ENCODE measurements at places on chromosomes 5 and 9.

DNA sequence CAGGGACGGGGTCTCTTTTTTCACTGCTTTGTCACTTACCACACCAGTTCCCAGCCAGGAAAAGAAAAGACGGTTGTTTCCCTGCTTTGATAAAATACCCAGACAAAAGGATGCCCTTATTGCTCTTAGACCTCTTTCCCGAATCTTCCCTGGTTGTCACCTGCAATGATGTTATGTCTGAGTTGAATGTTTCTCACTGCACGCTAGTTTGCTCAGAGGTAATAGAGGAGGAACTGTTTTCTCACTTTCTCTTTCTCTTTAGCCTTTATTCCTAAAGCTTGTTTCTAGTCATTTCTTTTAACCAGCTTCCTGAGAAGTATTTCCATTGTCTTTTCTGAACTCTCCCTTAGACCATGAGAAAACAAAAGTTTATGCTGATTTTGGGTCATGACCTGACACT, 32.9 kb downstream of the ACER2 start:
- no peak for DNase-seq

- no peak for DNase-seq
These were observed 154.7 kb downstream of the ZDHHC21 start for GRCh38 chr9:14538526-14538925.

- DNase-seq = no peak
These were observed 5.2 kb downstream of the HAPLN1 start for GRCh38 chr5:83715236-83716065.

GRCh38 chr5:127088251-127088650, 14.9 kb upstream of the C5orf63 start:
- no peak for DNase-seq

DNA sequence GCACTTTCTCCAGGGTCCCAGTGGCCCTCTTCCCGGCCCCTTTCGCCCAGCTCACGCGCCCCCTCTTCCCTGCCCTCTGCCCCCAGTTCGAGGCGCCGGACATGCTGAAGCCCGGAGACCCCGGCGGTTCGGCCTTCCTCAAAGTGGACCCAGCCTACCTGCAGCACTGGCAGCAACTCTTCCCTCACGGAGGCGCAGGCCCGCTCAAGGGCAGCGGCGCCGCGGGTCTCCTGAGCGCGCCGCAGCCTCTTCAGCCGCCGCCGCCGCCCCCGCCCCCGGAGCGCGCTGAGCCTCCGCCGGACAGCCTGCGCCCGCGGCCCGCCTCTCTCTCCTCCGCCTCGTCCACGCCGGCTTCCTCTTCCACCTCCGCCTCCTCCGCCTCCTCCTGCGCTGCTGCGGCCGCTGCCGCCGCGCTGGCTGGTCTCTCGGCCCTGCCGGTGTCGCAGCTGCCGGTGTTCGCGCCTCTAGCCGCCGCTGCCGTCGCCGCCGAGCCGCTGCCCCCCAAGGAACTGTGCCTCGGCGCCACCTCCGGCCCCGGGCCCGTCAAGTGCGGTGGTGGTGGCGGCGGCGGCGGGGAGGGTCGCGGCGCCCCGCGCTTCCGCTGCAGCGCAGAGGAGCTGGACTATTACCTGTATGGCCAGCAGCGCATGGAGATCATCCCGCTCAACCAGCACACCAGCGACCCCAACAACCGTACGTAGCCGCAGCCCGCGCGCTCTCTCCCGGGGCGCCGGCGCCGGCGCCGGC, 1.0 kb downstream of the PRDM6 start:
- no peak for DNase-seq

DNA sequence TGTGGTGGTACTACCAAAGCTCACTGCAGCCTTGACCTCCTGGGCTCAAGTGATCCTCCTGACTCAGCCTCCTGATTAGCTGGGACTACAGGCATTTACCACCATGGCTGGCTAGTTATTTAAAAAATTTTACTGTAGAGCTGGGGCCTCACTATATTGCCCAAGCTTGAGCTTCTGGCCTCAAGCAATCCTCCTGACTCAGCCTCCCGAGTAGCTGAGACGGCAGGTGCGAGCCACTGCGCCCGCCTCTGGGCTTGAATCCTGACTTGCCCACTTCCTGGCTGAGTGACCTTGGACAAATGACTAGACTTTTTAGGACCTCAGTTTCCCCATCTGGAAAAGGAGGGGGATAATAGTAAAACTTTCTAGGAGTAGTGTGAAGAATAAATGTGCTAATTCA, 32.1 kb downstream of the NCS1 start:
- no peak for DNase-seq

DNA sequence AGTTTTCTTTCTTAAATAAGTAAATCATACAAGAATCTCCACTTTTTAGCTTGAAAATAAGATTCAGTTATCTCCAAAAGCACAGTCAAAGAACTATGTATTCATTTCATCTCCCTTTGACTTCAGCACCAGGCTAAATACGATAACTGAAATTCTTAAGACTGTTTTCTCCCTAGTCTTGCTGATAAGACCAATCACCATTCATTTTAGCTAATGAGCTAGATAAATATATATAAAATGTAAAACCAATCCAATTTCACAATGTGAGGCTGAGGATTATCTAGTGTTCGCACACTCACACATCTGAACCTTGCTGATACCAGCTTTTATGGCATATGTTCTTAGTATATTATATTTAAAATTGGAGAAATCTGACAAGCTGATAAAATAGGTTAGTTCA, 17.3 kb upstream of the ZNF622 start:
- no peak for DNase-seq

GRCh38 chr9:94961870-94962269, 235.4 kb downstream of the AOPEP start:
- no peak for DNase-seq

- DNase-seq = no peak
These were observed 76.2 kb upstream of the ZNF608 start for GRCh38 chr5:124822647-124823046.

GRCh38 chr9:88927510-88927909, 63.8 kb upstream of the S1PR3 start:
- DNase-seq = no peak

GRCh38 chr5:176904276-176904675, 5.1 kb upstream of the HK3 start:
- no peak for DNase-seq

DNA sequence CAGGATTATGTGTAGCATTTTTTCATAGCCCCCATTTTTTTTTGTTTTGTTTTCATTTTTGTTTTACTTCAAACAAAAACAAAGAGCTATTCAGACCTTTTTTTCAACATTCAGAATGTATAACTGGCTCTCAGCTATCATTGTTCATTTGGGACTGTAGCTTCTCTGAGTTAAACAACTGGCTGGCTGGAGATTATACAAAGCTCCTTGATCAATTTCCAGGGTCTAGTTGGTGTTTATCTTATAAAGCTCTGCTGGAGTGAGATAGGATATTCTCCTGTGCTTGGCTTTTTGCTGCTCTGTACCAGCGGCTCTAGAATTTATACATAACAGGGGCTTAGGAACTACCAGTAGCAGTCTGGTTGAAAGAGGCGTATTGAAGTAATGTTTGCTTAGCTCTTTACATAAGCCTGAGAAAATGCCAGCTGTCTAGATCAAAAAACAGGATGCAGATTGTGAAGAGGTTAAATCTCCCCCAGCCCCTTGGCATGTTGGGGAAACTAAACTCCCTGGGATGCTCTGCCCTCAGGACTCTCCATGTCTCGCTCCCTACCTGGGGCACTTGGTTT, 15.2 kb downstream of the GARNL3 start:
- no peak for DNase-seq

GRCh38 chr9:105883847-105884246, 189.5 kb downstream of the TMEM38B start:
- no peak for DNase-seq

DNA sequence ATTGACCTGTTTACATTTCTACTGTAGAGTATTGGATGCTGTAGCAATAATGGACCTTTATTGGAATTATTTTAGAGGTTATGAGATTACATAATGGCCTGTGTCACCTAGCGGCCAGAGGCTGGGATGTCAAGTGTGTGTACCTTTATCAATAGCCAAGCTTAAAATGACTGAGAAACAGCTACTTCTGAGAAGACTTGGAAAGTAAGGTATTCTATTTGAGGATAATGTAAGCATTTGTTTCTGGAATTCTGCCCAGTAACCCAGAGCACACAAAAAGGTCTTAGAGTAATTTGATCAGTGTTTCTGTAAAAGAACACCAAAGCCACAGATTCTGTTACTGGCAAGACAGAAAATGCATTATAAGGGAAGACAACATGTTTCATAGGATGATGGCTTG, 116.8 kb downstream of the MACIR start:
- DNase-seq = no peak

DNA sequence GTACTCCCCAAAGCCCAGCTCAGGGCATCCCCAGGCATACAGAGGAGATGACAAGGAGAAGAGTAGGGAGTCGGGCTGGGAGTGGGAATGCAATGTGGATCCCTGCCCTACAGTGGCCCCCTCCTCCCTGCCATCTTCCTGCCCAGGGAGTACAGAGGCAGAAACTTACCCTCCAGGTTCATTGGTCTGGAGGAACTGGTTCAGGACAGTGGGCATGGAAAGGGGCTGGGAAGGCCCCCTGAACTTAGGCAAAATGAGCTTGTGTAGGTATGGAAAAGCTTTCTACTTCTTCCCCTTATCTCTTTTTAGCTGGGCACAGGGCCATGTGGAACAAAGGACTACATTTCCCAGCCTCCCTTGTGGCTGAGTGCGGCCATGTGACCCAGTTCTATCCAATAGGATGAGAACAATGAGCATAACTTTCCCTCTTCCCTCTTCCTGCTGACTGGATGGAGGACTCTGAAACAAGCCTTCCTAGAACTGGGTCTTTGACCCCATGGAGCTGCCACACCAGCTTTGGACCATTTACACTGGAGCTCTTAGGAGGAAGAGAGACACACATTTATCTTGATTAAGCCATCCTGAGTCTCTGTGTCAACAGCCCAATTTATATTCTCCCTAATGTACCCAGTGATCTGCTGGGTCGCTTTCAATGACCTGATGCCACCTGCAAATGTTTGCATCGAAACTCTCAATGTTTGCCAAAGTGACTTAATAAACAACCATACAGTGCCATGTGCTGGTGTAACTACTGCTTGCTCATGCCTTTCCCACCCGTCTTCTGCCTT, 25.0 kb upstream of the HMCN2 start:
- DNase-seq = no peak

GRCh38 chr5:9646843-9647242, 16.7 kb upstream of the TAS2R1 start:
- DNase-seq = no peak

GRCh38 chr9:70412832-70413463, 1.5 kb downstream of the KLF9 start:
- no peak for DNase-seq

- no peak for DNase-seq
These were observed 382 bp upstream of the CDKN2B start for GRCh38 chr9:22009506-22009867.

DNA sequence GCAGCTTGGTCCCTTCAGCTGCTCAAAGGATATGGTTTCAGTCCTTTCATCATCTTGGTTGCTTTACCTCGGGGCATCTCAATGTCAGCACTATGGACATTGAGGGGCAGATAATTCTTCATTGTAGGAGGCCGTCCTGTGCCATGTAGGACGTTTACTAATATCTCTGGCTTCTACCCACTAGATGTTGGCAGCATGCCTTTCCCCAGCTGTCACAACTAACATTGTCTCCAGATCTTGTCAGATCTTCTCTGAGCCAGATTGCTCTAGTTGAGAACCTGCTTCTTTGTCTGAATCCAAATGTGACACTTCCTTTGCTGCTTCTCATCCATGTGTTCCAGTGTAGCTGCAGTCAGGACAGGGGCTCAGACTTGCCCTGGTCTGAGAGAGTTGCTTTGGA, 10.3 kb downstream of the PTPA start:
- no peak for DNase-seq
